ENCODE measurements at places on chromosomes 6 and 20.

GRCh38 chr6:139628270-139628669 lies 253.8 kb upstream of the CITED2 start:
- no peak for DNase-seq

GRCh38 chr6:42137194-42137753 lies 5.1 kb downstream of the C6orf132 start:
- no peak for DNase-seq

- no peak for DNase-seq
Measured at GRCh38 chr6:44668391-44668930, 281.0 kb downstream of the CDC5L start.

GRCh38 chr6:160167604-160168399 lies 46.2 kb downstream of the SLC22A1 start:
- no peak for DNase-seq

GRCh38 chr20:63658749-63659187 lies 656 bp downstream of the RTEL1 start:
- no peak for DNase-seq

- DNase-seq: no peak
Measured at GRCh38 chr6:21085211-21085610, 508.3 kb upstream of the SOX4 start.

DNA sequence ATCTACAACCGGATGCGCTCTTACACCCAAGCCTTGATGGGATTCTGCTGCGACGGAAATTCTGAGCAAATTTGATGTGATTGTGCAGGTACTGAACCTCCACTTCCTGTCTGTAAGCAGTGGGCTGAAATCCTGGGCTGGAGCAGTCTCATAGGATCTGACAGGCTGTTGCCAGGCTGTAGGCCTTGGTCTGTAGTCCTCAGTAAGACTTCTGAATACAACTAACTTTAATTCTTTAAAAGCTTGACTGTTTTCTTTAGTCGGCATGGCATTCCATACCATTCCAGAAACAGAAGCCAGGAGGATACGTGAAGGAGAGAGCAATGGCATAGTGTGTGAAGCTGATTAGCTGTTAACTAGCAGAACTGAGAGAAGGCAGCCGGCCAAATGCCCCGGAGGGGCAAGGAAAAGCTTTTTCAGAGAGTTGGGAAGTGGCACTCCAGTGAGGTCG lies 68.3 kb downstream of the ADTRP start:
- no peak for DNase-seq

DNA sequence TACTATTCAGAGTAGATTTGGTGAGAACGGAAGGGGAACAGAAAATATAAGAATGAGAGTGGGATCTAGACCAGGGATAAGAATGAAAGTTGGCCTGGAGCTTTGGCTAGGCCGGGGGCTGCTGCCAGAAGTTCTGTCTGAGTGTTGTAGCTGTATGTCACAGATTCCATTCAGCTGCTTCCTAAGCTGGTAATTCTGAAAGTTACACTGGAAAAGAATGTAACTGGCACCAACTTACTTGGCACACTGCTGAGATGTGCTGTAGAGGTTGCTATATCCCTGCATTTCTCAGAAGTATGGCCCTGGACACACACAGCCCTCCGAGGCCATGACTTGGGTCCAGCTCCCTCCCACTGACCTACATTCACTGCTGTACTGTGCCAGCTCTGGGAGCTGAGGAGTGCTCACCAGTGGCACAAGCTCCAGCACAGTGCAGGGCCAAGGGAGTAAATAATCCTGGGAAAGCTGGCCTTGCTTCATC lies 25.8 kb upstream of the TMEM217 start:
- DNase-seq: no peak

- peak; percentile 94 for DNase-seq
Measured at GRCh38 chr20:14337400-14338171, at the start of gene FLRT3. FLRT3 (minus strand) TSS chr20:14337612; CDS start chr20:14327506, 10,106 bp downstream.

DNA sequence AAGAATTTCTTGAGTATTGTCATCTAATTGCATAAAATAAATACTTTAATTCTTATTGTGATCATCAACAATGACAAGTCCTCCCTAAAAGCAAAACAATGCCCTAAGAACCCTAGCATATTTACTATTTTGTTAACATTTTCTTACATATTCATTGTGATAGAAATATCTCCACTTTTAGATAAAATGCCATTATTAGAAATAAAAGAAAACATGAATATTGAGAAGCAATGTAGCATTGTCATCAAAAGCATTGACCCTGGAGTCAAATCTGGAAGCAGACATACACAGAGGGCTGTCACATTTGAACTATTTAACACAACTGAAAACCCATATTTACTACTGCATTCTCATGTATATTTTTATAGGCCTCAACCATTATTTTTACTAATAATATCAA lies 257.7 kb downstream of the SYNE1 start:
- no peak for DNase-seq

GRCh38 chr20:48737434-48738093 lies 90.2 kb downstream of the PREX1 start:
- DNase-seq: no peak

DNA sequence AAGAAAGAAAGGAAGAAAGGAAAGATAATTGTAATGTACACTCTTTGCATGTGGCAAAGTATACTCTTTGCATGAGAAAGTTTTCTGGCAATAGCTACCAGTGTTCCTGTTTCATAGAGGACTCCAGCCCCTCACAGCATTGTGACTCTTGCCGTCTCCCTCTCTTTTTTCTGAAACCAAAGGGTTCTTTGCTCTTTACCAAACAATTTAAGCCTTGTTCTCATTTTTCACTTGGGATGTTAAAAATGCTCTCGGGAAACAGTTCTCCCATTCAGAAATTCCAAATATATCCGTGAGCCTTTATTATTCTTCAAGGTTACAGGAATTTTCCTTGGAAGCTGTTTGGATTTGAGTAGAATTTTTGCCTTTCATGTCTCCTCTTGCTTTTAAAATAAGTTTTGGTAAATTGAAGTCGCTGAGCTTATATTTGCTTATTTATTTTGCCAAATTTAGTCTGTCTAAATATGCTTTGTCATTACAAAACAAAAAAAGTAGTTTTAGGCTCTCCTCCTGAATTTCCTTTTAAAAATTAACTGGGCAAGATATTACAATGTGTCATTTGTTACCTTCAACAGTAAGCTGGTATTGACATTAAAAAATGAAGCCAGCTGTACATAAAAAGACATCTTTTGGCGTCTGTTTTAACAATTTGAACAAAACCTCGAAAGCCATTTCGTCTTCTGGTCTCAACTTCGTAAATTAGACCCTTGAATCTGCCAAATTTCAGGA lies 103.8 kb upstream of the ARMC2 start:
- DNase-seq: no peak

GRCh38 chr6:139784222-139784769 lies 409.8 kb upstream of the CITED2 start:
- no peak for DNase-seq

DNA sequence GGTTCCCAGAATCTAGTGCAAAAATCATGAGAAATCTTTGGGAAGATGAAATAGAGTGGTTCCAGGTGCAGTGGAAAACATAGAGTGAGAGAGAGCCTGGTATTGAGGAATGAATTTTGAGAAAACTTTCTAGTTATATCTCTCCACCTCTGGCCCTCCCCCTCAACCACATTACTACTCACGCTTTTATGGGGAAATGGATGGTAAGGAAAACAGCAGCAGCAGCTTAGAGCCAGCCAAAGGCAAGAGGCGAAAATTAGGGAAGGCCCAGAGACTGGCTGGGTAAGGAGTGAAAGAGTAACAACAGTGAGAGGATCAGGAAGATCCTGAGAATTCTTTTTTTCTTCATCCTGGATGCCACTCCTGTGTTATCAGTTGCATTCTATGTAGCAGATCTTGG lies 187.9 kb upstream of the ECI2 start:
- no peak for DNase-seq

- no peak for DNase-seq
Measured at GRCh38 chr6:63572747-63573075, 431 bp downstream of the LOC128125822 start.

DNA sequence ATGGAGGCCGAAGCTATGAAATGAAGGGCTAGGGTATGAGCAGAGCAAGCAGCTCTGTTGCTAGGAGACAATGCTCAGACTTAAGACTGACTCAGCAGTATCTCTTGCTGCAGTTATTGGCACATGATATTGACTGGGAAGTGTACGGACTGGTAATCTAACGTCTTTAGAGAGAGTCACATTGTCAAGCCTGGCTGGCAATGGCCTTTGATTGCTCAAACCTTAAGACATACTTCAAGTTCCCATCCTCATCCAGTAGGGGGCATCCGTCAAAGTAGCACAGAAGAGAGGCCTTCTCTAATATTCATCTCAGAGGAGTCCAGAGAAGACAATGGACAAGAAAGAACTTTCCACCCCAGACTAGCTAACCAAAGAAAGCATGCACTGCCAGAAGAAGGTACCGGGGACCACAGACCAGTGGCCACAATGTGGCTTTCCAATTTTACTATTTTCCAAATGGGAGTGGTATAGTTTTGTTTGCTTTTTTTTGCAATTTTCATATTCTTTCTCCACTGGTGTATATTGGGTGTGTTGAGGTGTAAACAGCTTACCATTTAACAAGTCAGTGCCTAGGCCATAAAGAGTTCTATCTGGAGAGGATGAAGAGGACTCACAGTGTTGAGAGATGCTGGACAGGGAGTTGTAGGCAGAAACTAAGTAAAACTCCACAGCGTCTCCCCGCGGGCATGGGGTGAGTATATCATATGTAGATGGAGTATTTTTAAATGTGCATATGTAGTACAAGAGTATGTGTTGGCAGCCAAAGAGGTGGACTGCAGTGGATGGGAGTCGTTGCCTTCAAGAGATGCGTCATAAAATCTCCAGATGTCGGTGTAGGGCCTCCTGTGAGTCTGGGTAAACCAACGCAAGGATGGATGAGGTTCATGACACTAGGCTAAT lies 36.7 kb downstream of the LRFN2 start:
- DNase-seq: peak; percentile 15

DNA sequence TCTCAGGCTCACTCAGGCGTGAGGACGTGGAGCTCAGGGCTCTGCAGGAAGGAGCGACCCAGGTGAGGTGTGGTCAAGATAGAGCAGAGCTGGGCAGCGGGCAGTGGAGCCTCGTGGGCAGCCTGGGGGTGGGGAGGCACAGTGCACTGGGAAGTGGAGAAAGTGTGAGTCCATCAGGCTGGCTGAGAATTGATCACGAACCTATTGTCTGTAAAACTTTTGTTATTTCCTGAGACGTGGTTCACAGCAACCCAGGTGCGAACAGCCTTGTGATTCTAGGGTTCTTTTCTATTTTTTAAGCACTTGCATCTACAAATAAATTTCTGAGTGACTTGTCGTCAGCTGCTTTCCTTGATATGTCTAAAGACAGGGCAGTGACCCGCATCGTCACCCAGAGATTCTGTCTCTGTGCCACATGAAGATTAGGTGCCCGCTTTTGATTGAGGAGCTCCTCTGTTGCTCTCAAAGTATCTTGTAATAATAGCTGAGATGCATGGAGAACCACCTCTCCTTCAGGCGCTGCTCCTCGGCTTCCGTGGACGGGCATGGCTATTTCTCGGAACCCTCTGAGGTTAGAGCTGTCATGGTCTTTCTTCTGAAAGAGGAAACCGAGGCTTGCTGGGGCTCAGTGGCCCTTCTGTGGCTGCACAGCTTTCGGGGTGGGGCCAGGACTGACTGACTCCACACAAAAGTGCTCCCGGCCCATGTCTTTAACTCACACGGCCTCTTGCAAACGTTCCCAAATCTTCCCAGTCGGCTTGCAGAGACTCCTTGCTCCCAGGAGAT lies 662 bp upstream of the CCR6 start:
- DNase-seq: no peak

DNA sequence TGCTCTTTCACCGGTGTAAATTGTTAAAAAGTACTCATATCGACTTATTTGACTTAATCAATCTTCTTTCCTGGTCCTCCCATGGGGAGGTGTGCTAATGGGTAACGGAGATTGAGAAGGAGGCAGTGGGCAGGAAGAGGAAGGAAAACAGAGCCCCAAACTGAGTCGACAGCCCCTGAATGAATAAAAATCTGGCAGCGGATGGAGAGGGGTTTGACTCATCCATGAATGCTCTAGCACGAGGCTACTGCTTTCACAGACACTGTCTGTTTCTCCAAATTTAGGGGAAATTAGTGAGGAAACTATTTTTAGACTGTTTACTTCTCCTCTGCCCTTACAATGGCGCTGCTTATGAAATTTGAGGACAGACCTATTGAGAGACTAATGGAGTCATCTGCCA lies 142.2 kb upstream of the ATXN1 start:
- no peak for DNase-seq

DNA sequence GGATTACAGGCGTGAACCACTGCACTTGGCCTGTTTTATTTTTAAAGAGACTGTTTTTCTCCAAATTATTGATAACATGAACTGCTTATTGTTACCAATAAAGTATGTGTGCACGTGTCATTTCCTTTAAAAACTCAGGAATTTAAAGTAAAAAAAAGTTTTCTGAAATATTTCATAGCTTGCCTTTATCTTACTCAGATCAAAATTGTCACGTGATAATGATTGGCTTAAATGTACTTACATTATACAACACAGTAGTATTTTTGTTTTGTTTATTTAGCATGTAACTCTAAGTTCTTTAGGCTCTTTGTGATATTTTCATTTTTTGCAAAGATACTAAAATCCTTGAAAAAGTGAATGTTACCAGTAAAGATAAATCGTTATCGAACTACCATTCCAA lies 174.1 kb downstream of the ZFAND3 start:
- no peak for DNase-seq

- no peak for DNase-seq
Measured at GRCh38 chr20:9514461-9515213, at the start of gene LAMP5. LAMP5 (plus strand) TSS chr20:9514590; CDS start chr20:9514853, 263 bp downstream.

DNA sequence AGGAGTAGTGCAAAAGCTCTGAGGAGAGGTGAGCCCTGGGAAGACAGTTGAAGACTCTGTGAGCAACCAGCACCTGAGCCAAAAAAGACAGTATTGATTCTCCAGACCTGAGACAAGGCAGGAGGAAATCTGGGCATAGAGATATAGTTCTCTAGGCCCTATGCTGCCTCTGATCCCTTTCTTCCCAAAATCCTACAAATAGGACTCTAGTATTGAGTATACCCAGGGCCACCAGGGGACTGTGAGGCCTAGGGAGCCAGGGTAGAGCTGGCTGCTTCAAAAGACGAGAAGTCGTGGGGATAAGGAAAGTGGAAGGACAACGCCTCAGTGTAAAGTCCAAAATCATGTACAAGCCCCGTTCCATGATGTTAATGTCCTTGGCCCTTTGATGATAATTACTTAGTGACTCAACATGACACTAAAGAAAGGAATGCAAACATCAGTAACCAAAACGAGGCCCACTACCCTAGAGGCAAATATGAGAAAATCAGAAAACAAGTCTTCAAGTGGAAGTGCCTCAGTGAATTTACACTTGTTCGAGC lies 197.3 kb upstream of the PROKR2 start:
- DNase-seq: no peak
